ENCODE measurements at places on chromosomes 13 and 19.
A peak's percentile ranks its signal among the peaks of the same experiment; 100 is the strongest.

GRCh38 chr13:102394158-102395053 lies 7.4 kb downstream of the FGF14 start:
- DNase-seq = peak; percentile 93

GRCh38 chr13:71867131-71867814 lies at the start of gene DACH1:
Gene DACH1, minus strand, starts transcription at chr13:71867204.
- DNase-seq = peak; percentile 15

DNA sequence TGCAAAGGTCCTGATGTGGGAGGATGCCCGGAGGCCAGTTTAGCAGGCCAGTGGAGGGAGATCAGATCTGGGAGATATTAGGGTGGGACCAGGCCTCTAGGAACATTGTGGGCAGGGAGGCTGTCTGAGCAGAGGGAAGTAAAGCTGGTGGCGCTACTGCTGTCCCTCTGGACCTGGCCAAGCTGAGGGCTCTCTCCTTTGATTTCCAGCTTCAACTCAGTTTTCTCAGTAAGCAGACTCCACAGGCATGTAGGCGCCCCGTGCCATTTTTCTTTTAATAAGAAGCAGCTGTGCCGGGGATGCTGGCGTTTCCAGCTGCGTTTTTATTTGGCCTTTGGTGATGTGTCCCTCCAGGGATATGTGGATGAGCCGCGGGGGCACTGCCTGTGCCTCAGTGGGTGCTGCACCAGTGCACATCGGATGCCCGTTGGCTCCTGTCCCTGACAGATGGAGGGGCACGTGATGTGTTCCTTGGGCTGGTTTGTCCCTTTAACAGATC lies 6.7 kb downstream of the DNM2 start:
- no peak for DNase-seq

DNA sequence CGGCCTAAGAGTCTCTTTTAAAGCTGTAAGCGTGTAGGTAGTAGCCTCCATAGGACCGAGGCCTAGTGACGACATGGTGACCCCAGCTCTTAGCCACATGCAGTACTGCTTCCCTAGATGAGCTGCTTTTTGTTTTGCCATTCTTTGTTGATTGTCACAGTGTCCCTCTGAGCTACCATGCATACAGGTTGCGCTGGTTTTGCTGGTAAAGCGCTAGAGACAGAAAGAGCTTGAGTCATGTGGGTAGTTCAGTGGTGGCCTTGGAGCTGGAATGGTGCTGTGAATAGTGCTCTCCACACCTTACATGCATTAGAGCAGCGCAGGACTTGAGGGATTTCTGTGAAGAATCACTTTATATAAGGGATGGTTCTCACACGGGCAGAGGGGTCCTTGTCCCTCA lies 5.1 kb downstream of the HNRNPM start:
- DNase-seq = no peak

DNA sequence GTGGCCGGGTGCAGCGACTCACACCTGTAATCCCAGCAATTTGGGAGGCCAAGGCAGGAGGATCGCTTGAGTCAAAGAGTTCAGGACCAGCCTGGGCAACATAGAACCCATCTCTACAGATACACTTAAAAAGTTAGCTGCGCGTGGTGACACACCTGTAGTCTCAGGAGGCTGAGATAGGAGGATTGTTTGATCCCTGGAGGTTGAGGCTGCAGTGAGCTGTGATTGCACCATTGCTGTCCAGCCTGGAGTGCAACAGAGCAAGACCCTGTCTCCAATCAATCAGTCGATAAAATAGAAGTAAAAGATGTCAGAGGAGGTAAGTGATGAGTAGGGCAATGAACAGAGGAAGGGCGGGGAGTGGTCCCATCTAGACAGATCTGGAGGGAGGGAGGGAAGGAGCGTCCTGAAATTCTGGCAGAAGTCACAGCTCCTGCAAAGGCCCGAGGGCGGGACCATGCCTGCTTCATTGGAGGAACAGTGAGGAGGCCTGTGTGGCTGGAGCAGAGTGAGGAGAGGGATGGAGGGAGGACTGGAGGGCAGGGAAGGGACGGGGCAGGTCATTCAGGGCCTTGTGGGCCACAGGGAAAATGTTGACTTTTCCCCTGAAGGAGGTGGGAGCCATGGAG lies 9.7 kb downstream of the SMIM24 start:
- no peak for DNase-seq

DNA sequence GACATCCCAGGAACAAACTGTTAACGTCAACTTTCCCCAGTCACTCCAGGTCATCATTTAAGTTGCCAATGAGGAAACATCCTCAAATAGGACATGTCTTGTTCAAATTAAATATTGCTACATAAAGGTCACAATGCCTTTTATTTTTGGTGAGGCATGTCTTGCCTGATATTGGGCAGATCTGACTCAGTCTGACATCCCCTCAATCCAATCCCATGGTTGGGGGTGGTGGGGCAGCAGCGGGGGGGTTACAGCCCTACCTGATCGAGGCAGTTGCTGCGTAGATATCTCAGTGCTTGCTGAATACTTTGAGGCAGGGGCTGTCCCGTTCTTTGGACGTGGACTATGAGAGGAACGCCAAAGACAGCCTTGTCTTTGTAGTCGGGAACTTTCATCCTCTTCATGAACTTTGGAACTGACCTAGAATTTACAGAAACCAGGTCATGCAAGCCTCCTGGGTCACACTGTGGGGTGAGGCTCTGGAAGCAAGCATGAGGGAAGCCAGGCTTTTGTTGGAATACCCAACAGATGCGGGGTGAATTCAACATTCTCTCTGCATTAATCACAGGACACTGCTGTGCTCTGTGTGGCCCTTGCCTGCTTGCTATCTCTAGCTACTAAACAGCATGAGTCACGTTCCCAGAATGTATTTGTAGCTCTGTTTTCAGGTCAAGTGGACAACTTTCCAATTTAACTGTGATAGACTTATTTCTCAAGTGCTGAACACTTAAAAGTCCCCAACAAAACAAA lies 109.8 kb downstream of the KL start:
- no peak for DNase-seq
